ENCODE measurements at places on chromosomes 2 and 18.
A peak's percentile ranks its signal among the peaks of the same experiment; 100 is the strongest.

GRCh38 chr2:131037398-131038257, 55.6 kb downstream of the FAM168B start:
- no peak for DNase-seq

GRCh38 chr2:216519154-216519762, 20.6 kb downstream of the RPL37A start:
- DNase-seq: peak; percentile 89

DNA sequence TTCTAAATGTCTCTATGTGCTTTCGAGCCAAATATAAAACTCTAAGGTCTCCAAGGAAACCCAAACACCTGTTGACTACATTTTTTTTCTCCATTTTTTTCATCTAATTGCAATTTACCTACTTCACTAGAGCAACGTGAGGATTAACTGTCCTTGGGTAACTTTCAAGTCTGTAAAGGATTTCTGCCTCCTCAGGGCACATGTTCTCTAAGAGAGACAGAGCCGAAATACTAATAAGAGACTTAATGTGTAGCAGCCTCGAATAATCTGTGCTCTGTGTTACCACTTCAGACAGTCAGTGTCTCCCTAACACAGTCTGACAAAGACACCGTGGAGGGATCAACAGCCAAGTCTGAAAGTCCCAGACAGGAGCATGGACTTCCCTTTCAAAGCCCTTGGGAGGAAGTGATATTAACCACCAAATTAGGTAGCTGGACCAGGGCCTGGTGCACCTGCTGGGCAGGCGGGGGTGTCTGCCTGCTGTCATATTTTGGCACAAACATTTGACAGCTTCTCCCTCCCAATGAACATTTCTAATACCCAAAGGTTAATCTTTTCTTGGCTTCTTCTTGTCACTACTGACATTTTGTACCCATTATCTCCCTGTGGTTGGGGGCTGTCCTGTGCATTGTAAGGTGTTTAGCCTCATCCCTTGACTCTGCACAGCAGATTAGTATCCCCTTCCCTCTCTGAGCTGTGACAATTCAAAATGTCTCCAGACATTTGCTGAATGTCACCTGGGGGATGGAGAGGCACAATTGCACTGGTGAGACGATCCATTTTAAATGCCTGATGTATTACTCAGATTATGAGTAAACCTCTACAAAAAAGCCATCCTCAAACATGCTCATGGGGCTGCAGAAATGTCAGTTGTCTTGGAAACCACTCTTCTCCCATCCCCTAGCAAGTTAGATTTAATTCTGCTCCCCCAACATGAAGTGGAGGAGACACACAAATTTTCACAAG, 45.7 kb upstream of the LYPD1 start:
- peak; percentile 32 for DNase-seq

GRCh38 chr18:28050545-28050944, 126.4 kb downstream of the CDH2 start:
- DNase-seq: no peak

DNA sequence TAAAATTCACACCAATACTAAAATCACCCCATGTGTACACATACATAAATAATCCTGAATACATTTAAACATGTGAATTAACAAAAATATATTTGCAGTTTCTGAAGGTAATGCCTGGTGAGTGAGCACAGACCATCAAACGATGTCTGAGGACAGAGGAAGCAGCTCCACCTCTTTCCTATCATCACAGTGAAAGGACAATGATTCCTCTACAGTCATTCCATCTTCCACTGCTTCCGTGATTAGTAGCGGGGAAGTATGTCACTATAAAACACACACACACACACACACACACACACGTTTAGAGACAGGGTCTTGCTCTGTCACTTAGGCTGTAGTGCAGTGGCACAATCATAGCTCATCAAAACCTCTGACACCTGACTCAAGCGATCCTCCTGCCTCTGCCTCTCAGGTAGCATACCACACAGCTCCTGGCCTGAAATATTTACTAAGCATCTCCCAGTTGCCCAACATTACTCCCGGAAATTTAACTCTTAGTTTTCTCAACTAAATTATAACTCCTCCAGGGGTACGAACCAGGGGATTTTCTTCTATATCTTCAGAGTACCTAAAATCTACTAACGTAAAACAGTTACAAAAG, 12.8 kb downstream of the FAM210A start:
- DNase-seq: no peak

DNA sequence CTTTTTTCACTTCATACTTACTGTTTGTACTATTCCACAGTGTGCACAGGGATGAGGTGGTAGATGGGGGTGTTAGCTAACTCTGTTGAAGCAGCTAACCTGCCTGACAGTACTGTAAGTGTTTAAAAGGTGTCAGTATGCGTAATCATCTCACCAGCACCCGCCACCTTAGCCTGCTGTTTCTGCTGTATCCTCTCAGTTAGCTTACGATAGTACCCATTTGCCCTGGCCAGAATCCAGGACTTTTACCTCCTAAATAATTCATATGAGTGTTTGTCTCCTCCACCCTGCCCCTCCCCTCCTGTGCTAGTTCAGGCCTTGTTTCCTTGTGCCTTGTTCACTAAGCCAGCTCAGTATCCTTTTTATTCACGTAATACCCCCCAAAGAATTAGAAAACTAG, 34.2 kb downstream of the TRAPPC12 start:
- DNase-seq: no peak

GRCh38 chr2:40564184-40564583, 112.3 kb upstream of the SLC8A1 start:
- DNase-seq: no peak

- DNase-seq: peak; percentile 89
Observed at GRCh38 chr2:71498261-71498701, 44.9 kb downstream of the DYSF start.

DNA sequence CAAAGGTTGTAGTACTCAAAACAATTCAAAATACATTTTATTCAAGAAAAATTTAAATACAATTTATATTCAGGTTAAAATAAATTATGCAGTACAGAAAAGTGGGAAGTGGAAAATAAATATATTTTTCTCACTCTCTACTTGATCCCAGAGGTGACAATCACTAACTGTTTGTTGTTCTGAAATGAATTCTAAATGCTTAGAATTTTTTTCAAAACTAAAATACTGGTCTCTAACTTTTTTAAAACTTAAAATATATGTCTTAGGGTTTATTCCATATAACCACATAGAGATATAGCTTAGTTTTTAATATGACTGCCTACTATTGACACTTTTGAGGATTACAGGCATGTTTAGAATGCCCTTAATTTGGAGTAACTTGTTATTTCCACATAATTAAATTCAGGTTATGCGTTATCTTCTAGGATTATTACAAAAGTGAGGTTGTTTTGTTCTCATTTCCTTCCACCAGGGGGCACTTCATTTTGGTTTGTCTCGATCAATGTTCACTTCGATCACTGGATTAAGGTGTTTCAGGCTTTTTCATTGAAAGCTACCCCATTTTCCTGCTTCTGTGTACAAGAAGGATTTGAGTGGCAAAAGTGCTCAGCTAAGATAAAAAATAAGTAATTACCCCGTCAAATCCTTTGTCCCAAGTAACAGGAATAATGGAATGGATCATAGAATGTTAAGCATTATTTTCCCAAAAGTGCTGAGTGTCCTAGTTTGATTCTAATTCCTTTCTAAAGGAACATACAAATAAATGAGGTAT, 27.1 kb upstream of the TFPI start:
- peak; percentile 52 for DNase-seq

- no peak for DNase-seq
Observed at GRCh38 chr2:120195553-120195952, 27.6 kb downstream of the TMEM185B start.

DNA sequence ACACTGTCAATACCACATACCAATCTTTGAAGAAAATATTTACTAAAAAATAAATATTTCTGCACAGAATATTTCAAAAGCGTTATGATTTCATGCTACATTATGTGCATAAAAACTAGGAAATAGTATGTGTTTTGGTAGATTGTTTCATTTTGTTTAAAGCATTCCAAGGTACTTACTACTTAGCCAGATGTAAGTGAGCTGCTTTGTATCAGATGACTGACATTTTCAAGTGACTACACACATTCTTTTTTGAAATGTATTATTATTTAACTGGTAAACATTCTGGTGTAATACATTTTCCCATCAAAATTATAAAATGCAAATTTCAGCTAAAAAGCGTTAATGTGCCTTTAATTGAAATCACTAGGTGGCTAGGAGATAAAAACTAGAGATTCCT, 21.5 kb downstream of the GCA start:
- peak; percentile 0 for DNase-seq

DNA sequence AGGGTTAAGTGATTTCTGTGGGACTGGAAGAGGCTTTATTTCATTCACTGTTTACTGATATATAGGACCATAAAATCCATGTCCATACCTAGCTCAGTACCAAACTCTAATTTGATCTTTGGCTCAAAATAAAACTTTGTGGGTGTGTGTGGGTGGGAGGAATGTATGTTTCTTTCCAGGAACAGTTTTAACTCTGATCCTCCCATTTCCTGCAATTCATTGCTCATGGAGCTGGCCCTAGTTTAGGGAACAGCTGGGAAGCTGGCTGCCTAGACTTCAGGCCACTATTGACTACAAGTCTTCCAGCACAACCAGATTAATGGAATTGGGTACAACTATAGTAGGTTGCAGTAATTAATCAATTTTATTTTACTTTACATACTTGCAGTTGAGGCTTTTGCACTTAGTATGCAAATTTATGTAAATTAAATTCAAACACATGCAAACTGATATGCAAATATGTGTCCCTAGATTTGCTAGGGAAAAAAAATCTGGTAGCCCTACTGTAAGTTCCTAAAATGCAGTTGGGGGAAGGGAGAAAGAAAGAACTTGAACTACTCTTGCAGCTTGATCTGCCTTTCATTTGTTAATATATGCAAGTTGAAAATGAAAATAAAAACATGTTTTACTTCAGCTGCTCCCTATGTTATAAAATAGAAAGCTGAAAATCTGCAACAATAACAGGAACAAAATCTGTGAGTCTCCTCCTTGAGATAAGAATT, 1070.3 kb upstream of the CELF4 start:
- DNase-seq: no peak

GRCh38 chr2:48310581-48310980, 219.4 kb upstream of the STON1 start:
- DNase-seq: no peak

GRCh38 chr18:31741097-31741735, 19.5 kb downstream of the SLC25A52 start:
- DNase-seq: peak; percentile 36

GRCh38 chr2:190571686-190572085, 37.2 kb upstream of the NEMP2 start:
- DNase-seq: no peak

GRCh38 chr2:165778187-165778556, 15.9 kb downstream of the GALNT3 start:
- no peak for DNase-seq

DNA sequence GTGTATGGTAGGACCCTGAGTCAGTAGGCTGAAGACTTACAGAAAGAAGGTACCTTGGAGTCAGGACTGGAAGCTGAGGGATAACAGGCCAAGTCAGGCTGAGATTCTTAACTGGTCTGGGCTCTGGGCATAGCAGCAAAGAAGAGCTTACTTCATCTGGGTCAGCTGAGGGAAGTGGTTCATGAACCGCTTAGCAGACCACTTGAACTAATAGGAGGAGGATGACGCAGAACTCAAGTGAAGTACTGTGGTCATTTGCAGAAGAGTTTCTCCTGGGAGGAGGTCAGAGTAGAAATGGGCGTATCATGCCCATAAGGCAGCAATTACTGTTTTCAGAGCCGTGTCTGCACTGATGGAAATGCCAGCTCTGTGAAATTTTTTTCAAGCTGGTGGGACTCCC, 164.5 kb downstream of the LCLAT1 start:
- no peak for DNase-seq

DNA sequence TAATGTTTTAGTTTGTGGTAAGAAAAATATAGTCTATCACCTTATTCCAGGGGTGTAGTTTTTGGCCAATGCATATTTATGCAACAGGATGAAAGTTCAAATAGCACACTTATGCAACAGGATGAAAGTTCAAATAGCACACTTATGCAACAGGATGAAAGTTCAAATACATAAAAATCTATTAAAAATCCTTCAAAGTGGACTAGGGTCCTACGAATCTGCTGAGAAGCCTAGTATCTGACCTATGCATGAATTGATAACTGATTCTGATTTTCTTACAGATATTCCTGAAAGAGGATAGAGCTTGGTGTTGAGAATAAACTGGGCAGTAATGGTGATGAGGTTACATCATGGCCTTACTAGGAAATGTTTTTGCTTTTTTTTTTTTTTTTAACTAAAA, 2.8 kb downstream of the PECR start:
- DNase-seq: no peak

DNA sequence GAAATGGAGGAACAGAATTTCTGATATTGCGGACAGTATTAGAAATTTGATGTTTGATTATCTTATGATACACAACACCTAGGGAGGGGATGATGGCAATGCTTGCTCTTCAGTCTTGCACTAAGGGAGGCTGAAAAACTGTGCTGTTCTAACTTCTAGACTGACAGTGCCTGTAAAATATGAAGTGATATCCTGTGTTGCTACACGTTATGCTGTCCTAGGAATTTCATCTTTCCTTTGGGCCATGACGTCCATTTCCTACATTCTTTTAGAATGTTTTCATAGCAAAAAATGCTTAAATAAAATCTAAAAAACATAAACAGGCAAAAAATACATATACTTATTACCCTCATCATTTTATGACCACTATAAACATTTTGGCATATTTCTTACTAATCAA, 55.3 kb downstream of the OSBPL1A start:
- peak; percentile 83 for DNase-seq

- no peak for DNase-seq
Observed at GRCh38 chr18:54716586-54716985, 111.7 kb upstream of the RAB27B start.

DNA sequence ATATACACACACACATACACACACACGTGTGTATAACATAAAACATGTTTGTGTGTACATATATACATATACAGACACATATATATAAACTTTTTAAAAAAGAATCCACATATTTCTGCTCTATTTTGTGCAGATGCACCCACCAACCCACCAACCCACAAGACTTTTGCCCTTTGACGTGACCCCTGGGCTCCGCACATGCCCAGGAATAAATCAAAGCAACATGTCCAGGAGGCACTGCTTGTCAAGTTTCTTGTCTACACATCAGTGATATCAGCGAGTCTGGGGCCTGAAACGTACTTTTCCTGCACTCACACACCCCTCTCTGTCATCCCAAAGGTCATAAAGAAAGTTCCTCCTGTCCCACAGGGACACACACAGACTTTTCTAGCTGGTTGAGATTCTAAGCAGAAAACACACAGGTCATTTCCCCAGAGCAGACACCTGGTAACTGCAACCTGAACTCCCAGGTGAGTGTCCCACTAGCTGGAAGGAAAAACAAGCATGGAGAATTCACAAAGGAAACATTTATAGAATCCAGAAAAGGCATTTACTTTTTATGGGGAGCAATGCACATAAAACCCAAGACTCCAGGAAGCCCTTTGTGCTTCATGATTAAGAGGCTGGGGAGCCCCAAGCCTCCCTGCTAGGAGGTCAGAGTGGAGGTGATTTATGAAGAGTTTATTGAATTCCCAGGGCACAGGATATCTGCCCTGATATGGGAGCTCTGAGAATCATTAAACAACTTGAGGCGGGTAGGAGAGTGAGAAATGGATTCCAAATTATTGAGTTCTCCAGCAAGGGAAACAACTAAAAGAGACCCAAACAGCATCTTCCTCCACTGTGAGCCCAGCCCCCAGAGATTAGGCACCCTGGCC, 211.6 kb downstream of the MGAT5 start:
- DNase-seq: no peak
